ENCODE measurements at places on chromosomes 1 and 21.

GRCh38 chr1:42658877-42659337 is 684 bp downstream of the PPIH start:
- no peak for DNase-seq

- DNase-seq, result no peak
Observed at GRCh38 chr1:192561301-192561700, 14.3 kb upstream of the RGS1 start.

DNA sequence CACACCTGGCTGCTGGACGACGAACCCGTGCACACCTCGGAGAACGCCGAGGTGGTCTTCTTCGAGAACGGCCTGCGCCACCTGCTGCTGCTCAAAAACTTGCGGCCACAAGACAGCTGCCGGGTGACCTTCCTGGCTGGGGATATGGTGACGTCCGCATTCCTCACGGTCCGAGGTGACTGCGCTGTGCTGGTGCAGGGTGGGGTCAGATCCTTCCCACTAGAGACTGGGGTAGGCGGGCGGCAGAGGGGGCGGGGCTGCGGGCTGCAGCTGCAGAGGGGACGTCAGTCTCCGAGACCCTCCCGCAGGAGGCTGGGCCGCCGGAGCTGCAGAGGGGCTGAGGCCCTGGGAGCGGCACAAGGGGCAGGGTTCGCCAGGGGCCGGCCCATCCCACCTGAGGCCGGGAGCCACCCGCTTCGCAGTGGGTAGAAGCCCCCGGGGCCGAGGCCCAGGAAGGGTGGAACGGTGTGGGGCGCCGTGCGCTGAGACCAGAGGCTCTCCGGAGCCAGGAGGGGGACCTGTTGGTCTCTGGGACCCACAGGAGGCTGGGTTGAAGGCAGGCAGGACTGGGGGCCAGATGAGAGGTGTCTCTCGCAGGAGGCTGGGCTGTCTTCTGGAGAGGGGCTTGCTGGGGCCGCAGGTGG is 90.6 kb downstream of the TRIM11 start:
- no peak for DNase-seq

GRCh38 chr1:25568834-25569596 is 25.6 kb downstream of the LDLRAP1 start:
- DNase-seq, result no peak

DNA sequence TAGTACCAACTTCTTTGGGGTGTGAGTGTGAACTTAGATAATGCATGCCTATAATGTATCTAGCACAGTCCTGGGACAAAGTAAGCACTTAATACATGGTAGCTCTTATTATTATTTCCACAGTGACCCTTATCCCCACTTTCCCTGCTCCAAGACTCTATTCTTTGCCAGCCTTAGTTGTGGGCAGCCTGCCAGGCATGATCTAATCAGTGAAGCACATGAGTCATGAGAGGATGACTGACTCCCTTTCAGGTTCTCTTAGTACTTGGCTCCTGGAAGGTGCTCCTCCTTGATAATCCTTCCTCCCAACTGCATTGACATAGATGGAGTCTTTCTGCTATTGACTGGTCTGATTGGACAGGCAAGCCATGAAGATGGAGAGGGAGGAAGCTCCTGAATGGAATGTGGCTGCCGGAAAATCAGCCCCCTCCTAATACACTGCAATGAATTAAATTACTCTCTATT is 17.4 kb upstream of the GNG12 start:
- DNase-seq, result no peak

All from activated CD8-positive, alpha-beta memory T cell treated with anti-CD3 and anti-CD28 coated beads for 1 hour (primary cell).